ENCODE measurements at places on chromosomes 5 and 9.

DNA sequence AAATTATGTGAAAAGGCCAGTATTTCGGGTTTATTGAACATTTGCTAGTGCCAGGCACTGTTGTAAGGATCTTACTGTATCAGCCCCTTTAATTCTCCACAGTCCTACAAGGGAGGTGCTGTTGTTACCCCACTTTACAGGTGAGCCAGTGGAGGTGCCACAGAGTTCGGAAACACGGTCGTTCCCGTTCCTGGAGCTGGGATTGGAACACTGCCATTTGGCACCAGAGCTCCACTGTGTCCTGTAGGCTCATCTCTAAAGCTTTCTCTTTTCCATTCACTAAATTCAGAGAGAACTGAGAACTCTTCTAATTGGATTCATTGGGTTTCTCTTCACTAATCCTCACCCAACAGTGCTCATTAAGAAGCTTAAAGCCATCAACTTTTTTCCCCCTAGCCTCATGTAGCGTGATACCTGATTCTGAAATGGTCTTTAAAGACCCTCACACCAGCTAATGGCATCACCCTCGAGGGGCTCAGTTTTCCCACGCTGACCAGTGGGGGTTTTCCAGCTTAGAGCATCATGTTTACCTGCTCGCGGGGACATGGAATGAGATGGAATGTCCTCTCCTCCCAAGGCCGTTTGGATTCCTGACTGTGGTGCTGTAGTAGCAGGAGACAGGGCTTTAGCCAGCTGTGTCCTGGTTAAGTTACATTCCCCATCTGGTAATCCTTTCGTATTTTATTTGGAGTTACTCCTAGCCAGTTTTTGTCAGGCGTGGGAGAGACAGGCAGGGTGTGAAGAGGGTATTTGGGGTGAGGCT, 5.8 kb downstream of the ERGIC1 start:
- no peak for DNase-seq

GRCh38 chr5:83740741-83741140, 20.1 kb upstream of the HAPLN1 start:
- DNase-seq = no peak

- DNase-seq = no peak
Measured at GRCh38 chr5:91315701-91316100, 67.4 kb downstream of the ARRDC3 start.

- DNase-seq = peak; percentile 3
Measured at GRCh38 chr9:38339087-38339486, 53.4 kb upstream of the ALDH1B1 start.

- no peak for DNase-seq
Measured at GRCh38 chr5:74206579-74207550, 433.7 kb downstream of the ENC1 start.

- DNase-seq = peak; percentile 75
Measured at GRCh38 chr9:6715755-6716643, 41.8 kb upstream of the KDM4C start.

GRCh38 chr5:68547622-68548021, 332.1 kb downstream of the PIK3R1 start:
- no peak for DNase-seq

DNA sequence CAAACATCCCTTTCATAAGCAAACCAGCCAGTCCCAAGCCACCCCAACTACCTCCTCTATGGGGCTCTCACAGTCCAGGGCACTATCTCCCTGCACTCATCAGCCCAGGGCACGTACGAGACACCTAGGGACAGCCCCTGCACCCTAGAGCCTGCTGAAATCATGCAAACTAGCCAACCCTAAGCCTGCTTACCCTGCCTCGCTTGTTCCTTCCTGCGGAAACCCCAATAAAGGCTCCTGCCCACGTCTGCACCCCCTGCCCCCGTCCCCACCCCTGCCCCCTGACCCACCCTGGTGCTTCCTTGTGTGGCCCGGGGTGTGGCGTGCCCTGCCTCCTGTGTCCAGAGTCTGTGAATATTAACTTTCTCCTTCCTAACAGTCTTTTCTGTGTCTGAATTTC, 135.9 kb downstream of the GADD45G start:
- peak; percentile 48 for DNase-seq

DNA sequence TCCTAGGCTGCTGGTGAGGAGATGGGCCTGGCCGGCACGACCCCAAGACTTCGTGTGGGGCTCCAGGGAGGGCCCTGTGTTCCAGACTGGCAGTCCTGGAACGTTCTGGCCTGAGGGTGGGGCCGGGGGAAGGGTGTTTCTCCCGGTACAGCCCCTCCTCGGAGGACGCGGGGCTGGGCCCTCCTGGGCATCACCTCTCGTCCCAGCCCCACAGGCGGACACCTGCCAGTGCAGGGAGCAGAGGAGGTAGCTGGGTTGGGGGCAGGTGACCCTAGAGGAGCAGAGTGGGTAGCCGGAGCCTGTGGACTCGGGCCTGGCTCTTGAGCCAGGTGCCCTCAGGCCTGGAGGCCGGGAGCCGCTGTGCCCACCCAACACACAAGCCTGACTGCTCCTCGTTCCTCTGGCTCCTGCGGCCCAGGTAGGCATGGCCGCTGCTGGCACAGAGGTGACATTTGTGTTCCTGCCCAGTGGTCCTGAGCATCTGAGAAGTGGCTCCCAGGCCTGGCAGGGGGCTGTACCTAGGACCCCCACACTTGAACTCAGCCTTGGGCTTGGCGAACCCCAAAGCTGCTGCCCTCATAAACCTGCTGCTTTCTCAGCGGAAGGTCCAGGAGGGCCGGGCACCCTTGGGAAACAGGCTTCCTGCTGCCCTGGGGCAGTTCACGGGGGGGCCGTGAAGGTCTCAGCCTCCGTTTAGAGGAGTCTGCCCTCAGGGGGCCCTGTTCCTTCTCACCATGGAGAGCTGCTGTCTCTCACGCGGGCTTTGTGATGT, 817 bp downstream of the SLC6A19 start:
- DNase-seq = no peak

DNA sequence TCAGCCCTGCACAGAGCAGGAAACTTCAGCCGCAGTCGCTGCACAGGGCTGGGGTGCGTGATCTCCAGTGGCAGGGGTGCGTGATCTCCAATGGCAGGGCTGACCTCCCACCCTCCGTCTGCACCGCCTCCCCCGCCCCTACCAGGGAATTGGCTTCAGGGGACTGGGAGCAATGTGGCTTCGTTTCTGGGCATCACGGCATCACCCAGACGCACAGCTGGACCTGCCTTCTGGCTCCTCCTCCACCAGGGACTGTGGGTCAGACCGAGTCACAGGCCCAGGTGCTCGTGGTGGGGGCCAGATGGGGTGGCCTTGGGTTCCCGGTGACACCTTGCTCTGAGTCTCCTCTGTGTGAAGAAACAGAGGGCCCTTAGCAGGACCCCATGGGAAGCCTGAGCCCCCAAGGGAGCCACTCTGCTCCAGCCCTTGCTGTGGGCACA, 51.1 kb downstream of the AHRR start:
- DNase-seq = no peak

- no peak for DNase-seq
Measured at GRCh38 chr9:89379508-89380115, 61.3 kb downstream of the SECISBP2 start.

GRCh38 chr9:89046832-89047231, 55.6 kb downstream of the S1PR3 start:
- DNase-seq = no peak

DNA sequence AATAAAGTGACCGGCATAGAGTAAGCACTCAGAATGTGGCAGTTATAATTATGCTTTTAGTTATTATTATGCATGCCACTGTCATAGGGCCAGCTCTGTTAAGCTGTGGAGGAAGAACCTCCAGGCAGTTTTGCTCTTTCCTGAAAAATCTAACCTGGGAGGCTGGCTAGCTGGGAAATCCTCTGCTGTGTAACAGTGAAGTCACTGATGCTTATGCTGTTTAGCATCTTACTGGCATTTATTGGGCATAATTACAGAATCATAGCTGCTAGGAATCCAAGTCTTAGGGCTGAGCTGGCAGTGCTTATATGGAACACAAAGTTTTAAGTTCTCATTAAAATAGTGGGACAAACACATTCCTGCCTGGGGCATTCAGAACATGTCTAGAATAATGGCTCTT, 5.5 kb upstream of the GSN start:
- no peak for DNase-seq

DNA sequence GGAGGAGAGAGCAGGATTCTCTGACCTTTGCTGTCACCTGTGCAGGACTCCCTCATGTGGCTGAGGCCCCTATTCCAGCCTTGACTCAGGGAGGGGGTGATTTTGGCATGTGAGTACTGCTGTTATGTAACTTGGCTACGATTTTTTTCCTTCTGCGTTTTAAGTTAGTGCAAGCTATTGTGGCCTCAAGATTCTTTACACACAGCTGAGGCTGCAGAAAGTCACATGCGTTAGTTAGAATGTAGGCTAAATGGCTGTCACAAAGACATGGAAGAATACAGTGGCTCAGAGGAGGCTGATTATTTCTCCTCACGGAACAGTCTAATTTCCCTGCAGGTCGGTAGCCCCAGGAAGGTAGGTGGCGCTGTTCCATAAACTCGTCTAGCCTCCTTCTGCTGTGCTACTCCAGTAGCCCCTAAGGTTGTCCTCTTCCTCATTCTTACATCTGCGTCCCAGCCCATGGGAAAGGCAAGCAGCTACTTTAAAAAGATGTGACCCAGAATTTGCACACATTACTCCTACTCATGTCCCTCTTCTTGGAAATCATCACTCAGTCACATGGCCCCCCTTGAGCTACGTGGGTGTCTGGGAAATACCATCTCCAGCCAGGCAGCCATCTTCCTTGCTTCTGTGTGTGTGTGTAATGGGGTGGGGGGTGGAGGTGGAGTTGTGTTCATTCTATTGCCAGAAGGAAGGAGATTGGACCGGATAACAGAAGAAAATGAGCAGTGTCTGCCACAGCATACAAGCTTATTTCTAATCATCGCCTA, 486.6 kb downstream of the CCDC171 start:
- no peak for DNase-seq

GRCh38 chr5:932628-933250, 40.1 kb downstream of the TRIP13 start:
- DNase-seq = no peak

DNA sequence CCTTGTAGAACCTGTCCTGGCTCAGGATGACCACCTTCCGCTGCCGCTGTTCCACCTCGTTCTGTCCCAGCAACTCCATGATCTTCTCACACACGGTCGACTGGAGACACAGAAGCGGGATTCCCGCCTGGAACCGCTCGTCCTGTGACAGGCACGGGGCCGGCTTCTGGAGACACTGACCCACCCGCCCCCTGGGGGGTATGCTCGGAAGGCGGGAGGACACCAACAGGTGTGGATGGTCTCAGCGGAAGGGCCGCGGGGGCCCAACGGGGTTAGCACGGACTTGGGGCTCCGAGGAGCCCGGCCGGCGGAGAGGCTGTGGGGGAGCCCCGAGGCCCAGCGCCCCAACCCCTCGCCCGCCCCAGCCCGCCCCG, 530 bp downstream of the UCK1 start:
- no peak for DNase-seq

- no peak for DNase-seq
Measured at GRCh38 chr5:147359101-147359500, 124.3 kb downstream of the STK32A start.

- no peak for DNase-seq
Measured at GRCh38 chr9:98656511-98656910, 52.2 kb downstream of the GABBR2 start.

GRCh38 chr9:70525519-70525918, 111.1 kb upstream of the KLF9 start:
- DNase-seq = no peak

GRCh38 chr5:56620903-56621677, 194.3 kb upstream of the MAP3K1 start:
- no peak for DNase-seq

- DNase-seq = no peak
Measured at GRCh38 chr5:66713998-66714397, 117.8 kb downstream of the MAST4 start.

DNA sequence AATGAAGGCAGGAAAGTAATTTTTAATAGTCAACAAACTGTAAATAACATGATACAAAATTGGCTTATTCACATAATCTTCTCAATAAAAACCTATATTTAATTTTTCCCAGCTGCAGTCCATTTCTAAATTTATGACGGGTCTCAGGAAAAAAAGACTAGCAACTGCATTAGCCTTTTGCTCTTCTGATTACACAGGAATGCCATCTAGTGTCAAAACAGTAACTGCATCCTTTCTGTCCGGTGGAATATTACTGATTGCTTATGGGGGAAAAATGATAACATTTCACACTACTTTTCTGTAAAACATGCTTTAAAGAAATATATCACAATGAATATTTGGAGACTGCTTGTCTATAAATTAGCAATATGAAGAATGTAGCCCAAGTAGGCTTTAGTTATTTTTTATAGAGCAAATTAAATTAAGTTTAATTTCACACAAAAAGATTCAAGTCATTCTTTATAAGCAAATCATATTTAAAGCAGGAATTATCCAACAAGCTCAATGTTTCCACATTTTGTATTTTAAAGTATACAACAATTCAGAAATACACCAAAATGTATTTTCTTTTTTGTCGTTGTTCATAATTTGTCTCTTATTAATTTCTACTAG, 534.7 kb downstream of the CDH10 start:
- DNase-seq = no peak

GRCh38 chr5:123771715-123772114, 259.7 kb downstream of the CSNK1G3 start:
- DNase-seq = no peak

Data from CD4-positive, alpha-beta T cell treated with Interleukin-10 for 1 hour (primary cell).